CD4-positive, CD25-positive, alpha-beta regulatory T cell (primary cell): ENCODE measurements at places on chromosomes 3 and 15.
A peak's percentile ranks its signal among the peaks of the same experiment; 100 is the strongest.

DNA sequence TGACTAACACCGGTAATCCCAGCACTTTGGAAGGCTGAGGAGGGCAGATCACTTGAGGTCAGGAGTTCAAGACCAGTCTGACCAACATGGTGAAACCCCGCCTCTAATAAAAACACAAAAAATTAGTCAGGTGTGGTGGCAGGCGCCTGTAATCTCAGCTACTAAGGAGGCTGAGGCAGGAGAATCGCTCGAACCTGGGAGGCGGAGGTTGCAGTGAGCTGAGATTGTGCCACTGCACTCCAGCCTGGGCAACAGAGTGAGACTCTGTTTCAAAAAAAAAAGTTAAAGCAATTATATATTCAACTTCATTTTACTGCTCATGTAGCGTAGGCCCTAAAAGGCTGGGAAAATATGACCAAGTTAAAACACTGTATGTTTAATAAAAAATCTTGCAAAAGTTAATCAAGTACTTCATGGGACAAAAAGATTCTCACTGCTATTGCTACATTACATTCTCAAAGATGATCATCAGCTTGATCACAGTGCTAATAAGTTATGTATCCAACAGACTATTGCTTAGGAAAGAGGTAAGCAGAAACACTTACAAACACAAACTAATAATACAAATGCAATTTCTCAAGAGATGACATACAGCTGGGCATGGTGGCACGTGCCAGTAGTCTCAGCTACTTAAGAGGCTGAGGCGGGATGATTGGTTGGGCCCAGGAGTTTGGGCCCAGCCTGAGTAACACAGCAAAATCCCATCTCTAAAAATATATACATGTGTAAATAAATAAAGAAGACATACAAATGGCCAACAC is 2.7 kb downstream of the COPS2 start:
- DNase-seq = no peak

- no peak for DNase-seq
These were observed 49.0 kb downstream of the UBE2E2 start for GRCh38 chr3:23252122-23252521.

- DNase-seq = peak; percentile 65
These were observed 83.5 kb downstream of the SLC25A26 start for GRCh38 chr3:66304293-66304692.

DNA sequence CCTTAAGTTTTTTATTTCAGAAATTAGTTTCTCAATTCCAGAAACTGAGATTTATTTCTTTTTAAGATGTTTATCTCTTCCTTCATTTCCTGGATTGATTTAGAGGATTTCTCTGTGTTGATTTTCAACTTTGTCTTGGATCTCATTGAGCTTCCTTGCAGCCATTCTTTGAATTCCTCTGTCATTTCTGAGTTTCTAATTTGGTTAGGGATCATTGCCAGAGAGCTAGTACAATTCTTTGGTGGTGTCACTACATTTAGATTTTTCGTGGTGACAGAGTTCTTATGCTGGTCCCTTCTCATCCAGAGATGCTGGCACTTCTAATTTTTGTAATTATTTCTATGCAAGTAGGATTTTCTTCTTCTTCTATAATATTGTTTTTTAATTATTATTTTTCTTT is 691.1 kb upstream of the NAALADL2 start:
- DNase-seq = no peak

GRCh38 chr3:188083011-188083410 is 70.9 kb upstream of the LPP start:
- DNase-seq = no peak

- DNase-seq = no peak
These were observed 271.2 kb upstream of the CTDSPL start for GRCh38 chr3:37590328-37591079.

GRCh38 chr15:90309020-90309419 is 43.1 kb upstream of the ZNF774 start:
- no peak for DNase-seq

GRCh38 chr3:193791041-193792032 is 198.3 kb downstream of the OPA1 start:
- DNase-seq = no peak

- no peak for DNase-seq
These were observed 5.7 kb upstream of the CLK3 start for GRCh38 chr15:74609938-74610301.

- DNase-seq = no peak
These were observed 2.6 kb upstream of the CCR4 start for GRCh38 chr3:32948625-32949445.

DNA sequence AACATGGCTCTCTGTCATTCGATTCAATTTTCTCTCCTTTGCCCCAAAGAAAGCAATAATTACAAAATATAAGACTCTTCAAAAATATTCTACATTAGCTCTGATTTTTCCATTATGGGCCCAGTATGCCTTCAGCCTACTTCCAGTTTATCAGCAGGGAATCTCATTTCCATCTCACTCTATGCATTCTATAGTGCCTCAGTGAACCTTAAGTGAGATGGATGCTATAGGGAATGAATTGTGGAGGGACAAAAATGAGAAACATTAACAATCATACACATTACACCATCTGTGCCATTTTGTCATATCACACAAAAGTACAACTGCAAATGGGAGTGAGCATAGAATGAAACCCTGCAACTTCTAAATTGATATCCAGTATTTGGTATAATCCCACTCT is 50.7 kb upstream of the TSPAN3 start:
- no peak for DNase-seq

GRCh38 chr3:179772297-179772696 is 119.5 kb downstream of the USP13 start:
- no peak for DNase-seq

GRCh38 chr3:97930018-97930417 is 42.2 kb downstream of the RIOX2 start:
- DNase-seq = no peak

GRCh38 chr3:140296796-140297352 is 361.9 kb downstream of the CLSTN2 start:
- no peak for DNase-seq

- no peak for DNase-seq
These were observed 66.5 kb upstream of the SEC61A1 start for GRCh38 chr3:127985655-127986225.
